ENCODE measurements at places on chromosomes 16 and 17.

DNA sequence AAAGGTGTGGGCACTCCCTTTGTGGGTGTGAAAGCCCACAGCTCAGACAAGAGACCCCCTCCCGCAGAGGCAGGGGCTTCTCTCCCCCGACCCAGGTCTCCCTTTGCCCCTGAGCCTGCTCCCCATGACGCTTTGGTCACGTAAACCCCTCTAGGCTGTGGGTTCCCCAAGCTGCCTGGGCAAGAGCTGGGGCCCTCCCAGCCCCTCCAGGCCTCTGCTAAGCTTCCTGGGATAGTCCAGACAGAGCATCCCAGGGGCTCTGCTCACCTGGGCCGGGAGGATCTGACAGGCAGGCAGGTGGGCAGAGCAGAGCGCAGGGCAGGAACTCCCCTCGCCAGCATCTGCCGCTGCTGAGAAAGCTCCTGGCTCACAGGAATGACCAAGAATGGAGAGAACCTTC, 177.3 kb downstream of the BANP start:
- DNase-seq: no peak

GRCh38 chr17:9959377-9959981, 54.4 kb upstream of the RCVRN start:
- DNase-seq: no peak

DNA sequence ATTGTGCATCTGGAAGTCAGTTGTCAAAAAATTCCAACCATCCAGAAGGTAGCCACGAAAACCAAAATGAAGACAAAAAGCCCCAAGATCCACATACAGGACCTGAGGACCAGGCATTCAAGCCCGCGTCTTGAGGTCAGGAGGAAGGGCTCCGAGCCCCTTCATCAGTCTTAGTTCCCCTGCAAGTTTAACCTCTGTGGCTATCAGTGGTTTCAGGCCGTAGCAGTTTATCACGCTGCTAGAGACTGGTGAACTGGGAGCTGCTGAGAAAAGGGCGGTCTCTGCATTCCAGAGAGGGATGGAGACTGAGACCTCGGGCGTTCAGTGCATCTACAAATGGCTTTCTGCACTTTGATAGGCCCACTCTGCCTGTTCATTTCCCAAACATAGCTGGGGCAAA, 70.6 kb downstream of the IRF8 start:
- DNase-seq: no peak

DNA sequence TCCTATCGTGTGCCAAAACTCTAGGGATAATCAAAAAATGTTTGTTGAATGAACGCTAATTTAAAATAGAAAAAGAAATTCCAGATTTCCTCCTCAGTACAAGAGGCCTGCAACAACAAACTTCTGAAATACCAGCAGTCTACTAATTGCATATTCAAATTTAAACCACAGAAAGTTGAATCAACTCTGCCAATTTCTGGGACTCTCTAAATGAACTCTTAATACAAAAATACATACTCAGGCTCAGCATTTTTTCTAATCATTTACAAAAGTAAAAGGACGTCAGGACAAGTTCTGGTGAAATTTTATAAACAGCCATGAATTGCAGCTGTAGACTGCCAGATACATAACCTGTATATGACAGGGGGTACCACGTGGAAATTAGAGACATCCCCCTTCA, 49.0 kb downstream of the KANSL1 start:
- no peak for DNase-seq

GRCh38 chr16:351804-352520, 561 bp downstream of the AXIN1 start:
- peak; percentile 28 for DNase-seq

- DNase-seq: no peak
Measured at GRCh38 chr17:15442311-15443180, 24.9 kb downstream of the CDRT4 start.

Measured in naive thymus-derived CD8-positive, alpha-beta T cell (primary cell).